ENCODE measurements at places on chromosomes 16 and 17.

DNA sequence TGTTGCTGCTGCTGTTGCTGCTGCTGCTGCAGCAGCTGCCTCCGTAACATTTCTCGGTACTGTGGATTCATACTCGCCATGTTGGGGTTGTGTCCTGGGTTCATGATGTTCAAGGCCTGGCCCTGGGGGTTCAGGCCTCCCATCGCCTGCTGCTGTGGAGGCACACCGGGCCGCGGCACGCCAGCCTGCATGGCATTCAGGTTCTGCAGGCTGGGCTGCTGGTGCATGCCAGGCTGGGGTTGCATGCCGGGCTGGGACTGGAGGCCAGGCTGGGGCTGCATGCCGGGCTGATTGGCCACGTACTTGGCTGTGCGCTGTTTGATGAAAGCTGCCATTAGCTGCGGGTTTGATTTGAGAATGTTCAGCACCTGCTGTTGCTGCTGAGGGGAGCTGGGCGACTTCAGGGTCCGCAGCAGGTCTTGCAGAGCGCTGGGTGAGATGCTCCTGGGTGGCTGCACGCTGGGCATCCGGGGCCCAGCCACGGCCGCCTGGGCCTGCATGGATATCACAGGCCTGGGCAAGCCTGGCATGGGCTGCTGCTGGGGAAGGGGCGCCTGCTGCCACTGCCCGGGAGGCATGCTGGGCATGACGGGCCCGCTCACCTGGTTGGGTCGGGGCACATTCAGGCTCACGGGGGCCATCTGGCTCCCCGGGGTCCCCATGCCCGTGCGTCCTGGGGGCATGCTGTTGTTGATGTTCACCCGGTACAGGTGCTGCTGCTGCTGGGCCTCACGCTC lies 11.3 kb upstream of the TRAP1 start:
- no peak for DNase-seq

- DNase-seq = no peak
Observed at GRCh38 chr16:9820476-9821246, 361.6 kb downstream of the GRIN2A start.

- DNase-seq = no peak
Observed at GRCh38 chr16:58009856-58010416, 8.7 kb downstream of the USB1 start.

DNA sequence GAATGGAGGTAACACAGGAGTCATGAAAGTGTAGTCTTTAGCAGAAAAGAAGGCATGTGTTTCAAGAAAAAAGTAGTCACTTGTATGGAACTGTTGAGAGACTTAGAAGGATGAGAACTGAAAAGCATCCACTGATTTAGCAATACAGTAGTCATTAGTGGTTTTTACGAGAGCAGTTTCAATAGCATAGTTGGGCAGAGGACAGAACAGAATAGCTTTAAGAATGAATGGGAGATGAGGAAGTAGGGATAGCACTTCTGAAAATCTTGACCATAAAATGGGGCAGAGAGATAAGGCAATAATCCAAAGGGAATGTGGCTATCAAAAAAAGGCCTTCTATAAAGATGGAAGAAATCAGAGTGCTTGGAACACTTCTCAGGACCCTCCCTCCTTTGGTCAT lies 64.8 kb upstream of the C17orf78 start:
- DNase-seq = no peak

GRCh38 chr17:2400474-2400866 lies 390 bp downstream of the MNT start:
- DNase-seq = peak; percentile 40

- DNase-seq = no peak
Observed at GRCh38 chr16:49189286-49189685, 92.4 kb downstream of the CBLN1 start.

- DNase-seq = no peak
Observed at GRCh38 chr16:87679593-87680271, 77.4 kb downstream of the JPH3 start.

DNA sequence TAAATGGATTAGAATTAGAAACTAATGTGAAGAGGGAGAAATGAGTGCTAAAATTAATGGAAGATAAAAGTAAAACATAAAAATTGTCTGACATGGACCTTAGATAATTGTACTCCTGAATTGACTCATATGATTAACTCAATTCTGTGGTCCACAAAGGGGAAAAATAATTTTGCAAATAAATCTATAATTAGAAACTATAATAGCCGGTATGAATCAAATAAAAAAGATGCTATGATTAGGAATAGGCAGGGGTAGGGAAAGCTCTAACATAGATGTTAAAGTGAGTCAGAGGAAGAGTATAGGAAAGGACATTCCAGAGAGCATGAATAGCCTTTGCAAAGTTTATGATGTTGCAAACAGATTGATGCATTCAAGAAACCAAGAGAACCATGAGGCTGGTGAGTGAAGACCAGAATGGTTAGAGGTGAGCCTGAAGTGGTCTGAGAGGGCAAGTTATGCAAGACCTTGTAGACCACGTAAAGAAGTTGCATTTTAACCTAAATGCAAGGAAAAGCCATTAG lies 262.1 kb upstream of the CA10 start:
- no peak for DNase-seq

- DNase-seq = no peak
Observed at GRCh38 chr17:42120161-42120769, 902 bp downstream of the KAT2A start.

GRCh38 chr17:41483991-41484826 lies 3.3 kb upstream of the KRT35 start:
- DNase-seq = no peak

- no peak for DNase-seq
Observed at GRCh38 chr16:27223226-27223610, 19.9 kb downstream of the KDM8 start.

DNA sequence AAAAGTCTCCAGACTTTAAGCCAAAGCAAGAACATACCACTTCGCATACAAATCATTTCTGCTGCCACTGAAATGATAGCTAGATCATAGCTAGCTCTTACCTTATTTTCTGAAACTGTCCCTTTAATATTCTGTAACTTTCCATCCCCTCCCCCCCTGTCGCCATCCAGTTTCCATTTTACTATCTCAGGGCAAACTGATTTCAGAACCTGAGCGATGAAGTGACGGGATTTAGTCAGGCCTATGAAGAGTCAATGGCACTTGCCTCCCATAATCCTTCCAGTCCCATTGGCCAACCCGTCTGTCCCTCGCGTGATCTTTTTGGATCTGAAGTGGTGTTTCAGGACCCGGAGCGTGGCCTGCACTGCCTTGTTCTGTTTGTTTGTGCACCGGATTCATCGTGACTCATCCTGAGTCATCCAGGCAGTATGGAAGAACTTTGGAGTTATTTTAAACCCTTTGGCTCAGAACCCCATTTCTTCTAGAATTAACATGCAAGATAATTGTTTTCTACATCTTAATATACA lies 199.8 kb upstream of the CHMP6 start:
- DNase-seq = no peak

DNA sequence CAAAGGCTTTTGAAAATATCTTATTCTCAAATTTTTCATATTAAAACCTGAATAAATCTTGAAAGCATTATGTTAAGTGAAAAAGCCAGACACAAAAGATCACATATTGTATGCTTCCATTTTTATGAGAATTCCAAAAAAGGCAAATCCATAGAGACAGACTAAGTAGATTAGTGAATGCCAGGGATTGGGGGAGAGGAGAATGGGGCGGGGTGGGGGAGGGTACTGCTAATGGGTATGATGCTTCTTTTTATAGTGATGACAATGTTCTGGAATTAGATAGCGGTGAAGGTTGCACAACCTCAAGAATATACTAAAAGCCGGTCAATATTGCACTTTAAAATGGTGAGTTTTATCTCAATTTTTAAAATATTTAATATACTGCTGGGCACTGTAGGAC lies 44.0 kb downstream of the XPO6 start:
- DNase-seq = no peak

DNA sequence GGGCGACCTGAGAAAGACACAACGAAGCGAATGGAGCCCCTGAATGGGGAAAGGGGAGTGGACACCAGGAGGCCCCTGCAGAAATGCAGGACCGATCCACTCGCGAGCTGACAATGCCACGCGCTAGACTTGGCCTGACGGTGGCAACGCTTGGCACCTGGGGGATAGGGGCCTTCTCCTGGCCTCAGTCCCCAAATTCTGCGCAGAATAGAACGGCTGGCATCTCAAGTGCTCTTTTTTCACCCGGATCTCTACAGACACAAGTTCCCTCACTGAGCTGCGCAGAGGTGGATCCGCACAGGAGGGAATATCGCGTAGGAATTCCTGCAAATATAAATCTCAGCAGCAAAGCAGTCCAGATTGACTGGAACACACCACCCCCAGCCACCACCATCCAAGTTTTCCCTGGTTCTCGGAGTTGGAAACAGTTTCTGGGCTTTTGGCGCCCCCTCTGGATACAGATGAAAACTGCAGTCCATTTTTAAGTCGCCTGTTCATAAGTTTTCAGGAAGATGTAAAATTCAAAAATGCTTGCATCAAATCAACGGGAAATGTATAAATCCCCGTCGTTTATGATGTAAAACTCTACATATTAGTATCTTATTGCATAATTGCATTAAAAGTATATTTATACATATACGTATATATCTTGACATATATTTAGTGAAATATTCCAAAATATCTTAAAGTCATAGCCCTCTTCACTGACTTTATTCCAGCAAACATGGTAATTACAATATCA lies 2.3 kb upstream of the SOX9 start:
- no peak for DNase-seq

GRCh38 chr16:3589441-3589921 lies 12.3 kb upstream of the NLRC3 start:
- DNase-seq = no peak

DNA sequence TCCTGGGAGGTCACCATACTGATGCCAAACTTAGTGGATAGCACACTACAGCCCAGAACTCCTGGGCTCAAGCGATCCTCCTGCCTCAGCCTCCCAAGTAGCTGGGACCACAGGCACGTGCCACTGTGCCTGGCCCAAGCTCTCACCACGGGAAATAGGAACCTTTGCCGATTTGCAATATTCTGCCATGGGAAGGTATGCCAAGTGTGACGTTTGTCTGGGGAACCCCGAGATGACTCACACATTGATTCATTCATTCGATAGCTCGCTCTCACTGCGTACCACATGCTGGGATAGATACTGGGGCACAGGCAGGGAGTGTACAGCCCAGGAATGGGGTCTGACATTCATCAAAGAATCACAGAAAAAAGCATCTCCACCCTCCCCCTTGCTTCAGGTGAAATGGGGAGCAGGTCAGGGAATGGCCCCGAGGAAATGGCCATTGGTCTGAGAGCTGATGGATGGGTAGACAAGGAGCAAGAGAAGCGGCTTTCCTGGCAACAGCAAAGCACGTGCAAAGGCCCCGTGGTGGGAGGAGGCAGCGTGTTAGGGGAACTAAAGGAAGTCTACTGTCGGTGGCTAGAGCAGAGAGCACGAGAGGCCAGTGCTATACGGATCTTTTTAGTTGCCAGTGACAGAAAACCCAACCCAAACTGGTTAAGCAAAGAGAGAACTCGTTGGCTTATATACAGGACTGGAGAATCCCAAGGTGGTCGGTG lies 44.1 kb downstream of the DNAH17 start:
- no peak for DNase-seq

DNA sequence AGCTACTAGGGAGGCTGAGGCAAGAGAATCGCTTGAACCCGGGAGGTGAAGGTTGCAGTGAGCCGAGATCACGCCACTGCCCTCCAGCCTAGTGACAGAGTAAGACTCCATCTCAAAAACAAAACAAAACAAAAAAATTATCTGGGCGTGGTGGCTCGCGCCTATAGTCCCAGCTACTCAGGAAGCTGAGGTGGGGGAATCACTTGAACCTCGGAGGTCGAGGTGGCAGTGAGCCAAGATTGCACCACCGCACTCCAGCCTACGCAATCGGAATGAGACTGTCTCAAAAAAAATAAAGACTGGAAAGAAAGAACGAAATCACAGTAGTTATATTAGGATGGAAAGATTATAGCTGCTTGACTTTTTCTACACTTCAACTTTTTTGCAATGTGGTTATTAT lies 18.9 kb downstream of the COG1 start:
- peak; percentile 63 for DNase-seq

GRCh38 chr16:78469787-78470186 lies 370.3 kb downstream of the WWOX start:
- DNase-seq = no peak

- DNase-seq = no peak
Observed at GRCh38 chr16:49563666-49564065, 190.1 kb downstream of the C16orf78 start.

GRCh38 chr17:21508211-21508610 lies 132.1 kb downstream of the KCNJ12 start:
- DNase-seq = no peak

DNA sequence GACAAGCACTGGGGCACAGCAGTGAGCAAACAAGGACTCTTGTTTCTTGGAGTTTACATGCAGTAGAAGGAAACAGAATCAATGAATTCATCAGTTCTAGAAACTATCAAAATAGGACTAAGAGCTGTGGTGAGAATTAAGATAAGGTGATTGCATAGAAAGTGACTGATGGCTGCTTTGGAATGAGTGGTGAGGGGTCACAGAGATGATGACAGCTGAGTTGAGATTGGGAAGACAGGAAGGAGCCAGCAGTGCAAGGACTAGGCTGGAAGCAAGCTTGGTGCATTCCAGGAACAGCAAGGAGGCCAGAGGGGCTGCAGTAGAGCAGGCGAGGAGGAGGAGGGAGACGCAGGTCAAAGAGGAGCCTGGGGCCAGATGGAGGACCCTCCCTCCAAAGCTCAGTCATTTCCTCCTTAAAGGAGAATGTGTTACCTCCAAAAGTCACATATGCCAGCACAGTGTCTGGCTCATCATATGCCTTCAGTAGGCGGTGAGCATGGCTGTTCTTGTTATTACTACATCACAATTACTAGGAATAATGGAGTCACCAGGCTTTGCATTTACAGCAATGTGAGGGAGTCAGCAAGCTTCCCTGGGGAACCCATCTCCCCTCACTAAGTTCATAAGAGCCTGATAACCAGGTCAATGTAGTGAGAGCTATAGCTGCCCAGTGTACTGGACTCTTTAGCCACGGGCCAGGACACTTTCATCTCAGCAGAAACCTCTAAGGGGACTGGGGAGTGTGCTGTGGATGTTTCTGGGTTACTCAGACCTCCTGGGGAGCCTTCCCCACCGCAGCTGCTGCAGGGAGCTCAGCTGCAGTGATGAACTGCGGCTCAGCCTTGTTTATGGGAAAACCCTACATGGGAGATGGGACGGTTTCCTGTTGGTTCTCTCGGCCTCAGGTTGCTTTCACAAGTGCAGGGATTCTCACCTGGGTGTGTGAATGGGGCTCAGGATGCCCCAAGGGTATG lies 157.2 kb downstream of the SEC14L1 start:
- no peak for DNase-seq

DNA sequence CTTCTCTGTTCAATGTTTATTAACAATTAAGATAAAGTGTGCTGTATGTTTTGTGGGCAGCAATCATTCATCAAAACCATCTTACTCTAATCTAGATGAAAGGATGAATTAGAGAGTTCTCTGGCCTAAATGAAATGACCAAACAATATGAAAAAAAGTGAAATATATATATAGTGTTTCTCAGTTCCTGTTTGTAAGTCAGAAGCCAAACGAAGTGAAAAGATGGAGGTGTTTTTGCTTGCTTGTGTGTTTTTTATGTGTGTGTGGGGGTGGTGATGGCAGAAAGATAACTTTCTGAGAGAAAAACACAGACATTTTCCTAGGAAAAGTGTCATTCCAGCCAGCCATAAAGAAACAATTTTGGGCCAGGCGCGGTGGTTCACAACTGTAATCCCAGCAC lies 138.6 kb downstream of the CDH8 start:
- no peak for DNase-seq

- no peak for DNase-seq
Observed at GRCh38 chr16:66953462-66954096, 7.5 kb upstream of the CES3 start.

- peak; percentile 77 for DNase-seq
Observed at GRCh38 chr16:27235055-27235937, 32.0 kb downstream of the KDM8 start.

- no peak for DNase-seq
Observed at GRCh38 chr17:8701754-8702153, 42.9 kb downstream of the CCDC42 start.
